ENCODE measurements at places on chromosomes 12 and 14.

- DNase-seq = no peak
Observed at GRCh38 chr12:39441963-39442830, 723 bp downstream of the KIF21A start.

DNA sequence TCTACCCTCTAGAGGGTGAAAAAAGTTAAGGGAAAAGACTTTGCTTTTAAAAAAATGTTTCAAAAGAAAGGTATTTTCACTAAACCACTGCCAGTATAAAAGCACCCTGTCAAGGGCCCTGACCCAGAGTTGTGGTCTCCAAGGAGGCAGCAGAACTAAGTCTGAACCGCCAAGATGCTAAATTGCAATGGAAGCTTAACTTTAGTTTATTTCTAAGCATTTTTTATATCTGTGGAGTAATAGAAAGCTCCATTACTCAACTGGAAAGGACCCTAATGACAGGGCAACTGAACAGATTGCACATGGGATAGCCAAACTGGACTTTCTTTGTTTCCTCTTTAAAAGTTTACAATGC lies 379.8 kb downstream of the NAV3 start:
- DNase-seq = no peak

DNA sequence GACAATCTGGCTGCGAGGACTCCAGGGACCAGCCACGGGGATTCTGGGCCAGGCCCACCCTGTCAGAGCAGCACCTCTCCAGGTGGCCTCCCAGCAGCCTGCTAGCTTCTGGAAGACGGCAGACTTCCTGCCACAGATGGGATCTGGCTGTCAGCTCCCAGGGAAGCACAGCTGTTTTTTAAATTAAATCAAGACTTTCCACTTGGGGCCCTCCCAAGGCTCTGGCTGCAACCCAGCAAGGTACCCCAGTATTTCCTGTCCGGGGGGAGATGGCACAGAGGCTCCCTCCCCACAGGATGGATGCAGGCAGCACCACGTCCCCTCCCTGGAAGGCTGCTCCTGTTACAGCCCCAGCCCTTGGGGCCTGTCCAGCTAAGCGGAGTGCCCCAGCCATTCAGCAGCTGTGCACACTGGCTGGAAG lies 56.9 kb downstream of the ACTN1 start:
- no peak for DNase-seq

DNA sequence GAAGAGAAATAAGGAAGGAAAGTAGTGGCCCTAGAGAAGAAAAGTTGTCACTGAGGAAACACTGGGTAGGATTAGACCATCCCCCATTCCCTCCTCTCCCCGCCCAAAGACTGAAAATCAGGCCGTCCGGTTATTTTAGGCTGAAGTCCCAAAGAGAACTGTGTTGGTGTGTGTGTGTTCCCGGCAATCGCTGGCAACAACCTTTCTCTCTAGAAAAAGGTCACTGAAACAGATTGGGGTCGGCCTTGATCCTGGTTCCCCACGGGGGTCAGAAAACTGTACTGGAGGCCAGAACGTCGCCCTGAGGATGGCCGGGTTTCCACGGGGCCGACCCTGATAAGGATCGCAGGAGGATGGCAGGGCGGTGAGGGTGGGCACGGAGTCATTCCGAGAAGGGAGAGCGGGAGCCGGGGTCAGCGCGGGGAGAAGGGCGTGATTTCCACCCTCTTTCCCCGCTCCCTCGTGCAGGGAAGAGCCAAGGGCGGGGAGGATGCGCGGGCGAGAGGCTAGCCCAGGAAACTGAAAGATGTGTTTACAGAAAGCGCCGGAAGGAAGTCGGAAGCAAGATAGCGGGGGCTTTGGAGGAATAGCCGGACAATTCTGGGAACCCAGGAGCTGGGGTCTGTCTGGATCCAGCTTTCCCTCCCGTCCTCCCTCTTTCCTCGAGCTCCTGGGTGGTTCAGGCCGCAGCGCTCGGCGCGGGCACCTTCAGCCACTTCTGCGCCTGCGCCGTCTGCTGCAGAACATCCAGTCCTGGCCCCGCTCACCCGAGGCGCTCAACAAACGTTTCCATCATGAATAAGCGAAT lies 25.3 kb upstream of the SPTLC2 start:
- DNase-seq = peak; percentile 50

GRCh38 chr14:100611811-100612480 lies 24.7 kb upstream of the BEGAIN start:
- no peak for DNase-seq

- no peak for DNase-seq
Observed at GRCh38 chr12:70365398-70365647, 767 bp upstream of the KCNMB4 start.

DNA sequence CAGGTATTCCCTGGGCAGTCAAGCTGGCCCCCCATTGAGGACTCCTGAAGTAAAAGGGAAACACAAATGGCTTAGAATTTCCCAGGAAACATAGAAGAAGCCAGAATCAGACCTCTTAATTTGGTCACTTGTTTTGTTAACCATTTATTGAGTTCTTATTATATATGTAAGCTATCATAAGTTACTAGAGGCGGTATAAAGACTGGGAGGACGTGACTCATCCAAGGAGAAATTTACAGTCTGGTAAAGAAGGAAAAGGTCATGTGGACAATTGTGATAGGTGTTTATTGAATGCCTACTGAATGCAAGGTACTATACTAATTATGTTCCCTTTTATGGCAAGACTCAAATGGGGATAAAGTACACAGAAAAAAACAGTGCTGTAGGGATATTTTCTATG lies 146.7 kb downstream of the DYRK2 start:
- DNase-seq = no peak

DNA sequence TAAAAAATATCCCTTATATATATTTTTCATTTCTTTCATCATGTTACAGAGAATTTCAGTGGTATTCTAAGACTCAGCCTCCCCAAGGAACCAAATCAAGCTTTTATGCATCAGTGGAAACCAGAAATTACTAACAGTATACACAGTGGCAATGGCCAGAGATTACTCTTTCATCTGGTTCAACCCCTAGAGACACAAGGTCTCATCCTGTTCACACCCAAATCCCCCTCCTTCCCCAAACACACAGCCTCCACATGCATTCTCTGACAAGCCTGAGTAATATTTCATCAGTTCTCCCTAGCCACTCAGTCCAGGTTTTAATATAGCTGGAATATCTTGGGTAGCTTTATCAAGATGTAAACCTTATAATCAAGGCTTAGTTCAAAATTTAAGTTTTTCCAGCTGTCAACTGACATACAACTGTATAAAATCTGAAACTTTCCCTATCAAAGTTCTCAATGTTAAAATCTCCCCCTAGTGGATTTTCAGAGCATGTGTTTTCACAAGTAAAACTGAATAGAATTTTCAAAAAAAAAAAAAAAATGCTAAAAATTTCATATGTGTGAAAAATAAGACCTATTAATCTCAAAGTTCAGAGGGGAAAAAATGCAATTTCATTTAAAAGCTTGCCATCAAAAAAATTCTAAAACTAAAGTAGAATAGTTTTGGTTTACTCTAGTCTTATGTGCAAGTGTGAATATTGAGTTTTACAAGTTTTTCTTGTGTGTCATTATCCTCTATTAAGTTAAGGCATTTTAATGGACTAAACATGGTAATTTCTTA lies 10.5 kb upstream of the SSTR1 start:
- peak; percentile 75 for DNase-seq

DNA sequence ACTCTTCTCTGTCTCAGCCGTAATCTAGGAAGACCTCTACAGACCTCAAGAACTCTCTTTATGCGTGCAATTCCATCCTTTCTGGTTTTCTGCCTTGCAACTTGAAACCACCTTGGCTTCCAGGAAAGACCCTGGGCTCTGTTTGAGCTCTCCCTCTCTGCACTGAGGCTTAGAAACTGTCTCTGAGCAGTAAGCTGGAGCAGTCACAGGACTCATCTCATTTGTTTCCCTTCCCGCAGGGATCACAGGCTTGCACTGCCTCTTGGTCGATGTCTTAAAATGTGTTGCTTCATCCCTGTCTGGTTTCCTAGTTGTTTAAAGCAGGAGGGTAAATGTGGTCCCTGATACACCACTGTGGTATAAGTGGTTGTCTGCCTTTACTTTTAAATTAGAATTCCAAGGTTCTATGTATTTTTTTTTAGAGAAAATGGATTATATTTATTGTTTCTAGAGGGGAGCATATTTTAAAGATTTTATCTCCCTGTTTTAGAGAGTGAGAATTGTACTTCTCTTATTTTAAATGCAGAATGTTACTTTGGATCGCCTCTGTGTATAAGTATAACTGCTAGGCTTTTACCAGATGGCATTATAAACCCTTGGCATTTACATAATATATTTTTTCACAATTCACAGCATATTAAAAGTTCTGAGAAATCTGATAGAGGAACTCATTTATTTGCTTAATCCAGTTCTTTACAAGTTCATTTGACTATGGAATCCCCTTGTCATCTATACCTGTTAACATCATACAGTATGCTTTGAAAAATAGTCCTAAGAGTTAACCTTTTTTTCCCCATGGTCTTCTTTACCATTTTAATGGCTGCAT lies 26.4 kb downstream of the EID3 start:
- no peak for DNase-seq

DNA sequence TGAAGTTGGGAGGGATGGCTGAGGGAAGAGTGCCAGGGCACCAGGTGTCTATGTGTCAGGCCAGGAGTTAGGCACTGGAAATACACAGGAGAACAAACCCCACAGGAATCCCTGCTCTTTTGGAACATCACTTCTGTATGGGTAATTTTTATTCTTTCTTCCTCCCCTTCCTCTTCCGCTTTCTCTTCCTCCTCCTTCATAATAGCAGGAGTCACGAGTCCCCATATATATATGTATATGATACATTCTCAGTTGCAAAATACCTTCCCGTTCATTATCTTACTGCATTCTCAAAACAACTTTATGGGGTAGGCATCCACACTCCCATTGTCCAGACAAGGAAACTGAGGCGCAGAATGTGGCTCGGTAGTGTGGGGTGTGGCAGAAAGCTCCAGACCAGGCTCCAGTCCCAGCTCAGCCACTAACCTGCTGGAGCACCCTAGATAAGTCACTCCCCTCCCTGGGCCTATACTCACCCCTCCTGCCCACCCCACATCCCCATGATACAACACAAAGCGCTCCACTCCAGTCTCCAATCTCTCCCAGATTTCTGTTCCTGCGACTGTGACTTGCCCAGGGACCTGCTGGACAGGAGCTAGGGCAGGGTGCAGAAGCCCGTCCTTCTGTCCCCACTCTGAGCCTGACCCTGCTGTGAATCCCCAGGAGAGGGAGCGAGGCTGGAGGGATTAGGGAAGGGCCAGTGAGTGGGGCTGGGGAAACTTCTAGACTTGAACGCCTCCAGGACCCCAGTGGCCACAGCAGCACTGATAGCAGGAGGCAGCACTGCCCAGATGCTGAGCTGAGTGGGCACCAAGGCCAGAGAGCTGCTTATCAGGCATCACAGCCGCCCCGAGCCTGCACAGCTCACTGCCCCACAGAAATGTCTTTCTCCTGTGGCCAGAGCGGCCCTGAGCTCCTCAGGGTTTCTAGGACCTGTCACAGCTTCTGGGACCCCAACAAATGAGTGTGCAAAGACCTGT lies 1.4 kb upstream of the AQP2 start:
- no peak for DNase-seq

- DNase-seq = no peak
Observed at GRCh38 chr14:26067786-26068459, 529.9 kb downstream of the NOVA1 start.

DNA sequence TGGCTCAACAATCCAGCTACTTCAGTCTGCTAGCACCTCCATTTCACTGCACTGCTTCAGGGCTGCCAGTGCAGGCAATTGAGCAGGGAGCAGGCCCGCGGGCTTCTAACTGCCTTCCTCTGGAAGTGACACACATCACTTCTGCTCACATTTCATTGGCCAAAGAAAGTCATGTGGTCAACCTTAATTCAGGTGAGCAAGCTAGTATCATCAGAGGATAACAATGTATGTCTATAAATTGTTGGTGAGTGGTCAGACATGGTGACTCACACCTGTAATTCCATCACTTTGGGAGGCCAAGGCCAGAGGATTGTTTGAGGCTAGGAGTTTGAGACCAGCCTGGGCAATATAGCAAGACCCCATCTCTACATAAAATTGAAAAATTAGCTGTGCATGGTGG lies 22.3 kb upstream of the CHGA start:
- DNase-seq = no peak

GRCh38 chr14:67428501-67429031 lies 16.6 kb upstream of the PLEK2 start:
- peak; percentile 31 for DNase-seq

- DNase-seq = no peak
Observed at GRCh38 chr12:122995503-122996187, 15.2 kb downstream of the ARL6IP4 start.

GRCh38 chr12:118237908-118238307 lies 102.0 kb downstream of the PEBP1 start:
- DNase-seq = no peak

- no peak for DNase-seq
Observed at GRCh38 chr12:108752387-108752786, 21.1 kb upstream of the CORO1C start.

GRCh38 chr12:47396902-47397663 lies 308.7 kb downstream of the RPAP3 start:
- DNase-seq = peak; percentile 37

- DNase-seq = peak; percentile 93
Observed at GRCh38 chr12:113358381-113359132, at the start of gene PLBD2. Gene PLBD2 (plus strand): TSS chr12:113358587. CDS start chr12:113358601, 14 bp downstream.

- DNase-seq = peak; percentile 15
Observed at GRCh38 chr14:23562822-23563472, 4.6 kb downstream of the AP1G2 start.

DNA sequence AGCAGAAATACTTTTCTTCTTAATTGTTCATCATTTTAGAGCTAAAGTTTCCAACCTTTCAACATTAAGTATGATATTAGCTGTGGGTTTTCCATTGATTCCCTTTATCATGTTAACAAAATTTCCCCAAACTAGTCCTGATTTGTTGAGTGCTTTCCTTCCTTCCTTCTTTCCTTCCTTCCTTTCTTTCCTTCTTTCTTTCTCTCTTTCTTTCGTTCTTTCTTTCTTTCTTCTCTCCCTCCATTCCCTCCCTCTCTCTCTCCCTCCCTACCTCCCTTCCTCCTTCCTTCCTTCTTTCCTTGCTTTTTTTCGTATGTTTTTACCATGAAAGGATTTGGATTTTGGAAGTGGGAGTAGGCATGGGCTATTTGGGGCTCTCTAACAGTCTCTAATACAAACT lies 133.5 kb downstream of the LMNTD1 start:
- no peak for DNase-seq

DNA sequence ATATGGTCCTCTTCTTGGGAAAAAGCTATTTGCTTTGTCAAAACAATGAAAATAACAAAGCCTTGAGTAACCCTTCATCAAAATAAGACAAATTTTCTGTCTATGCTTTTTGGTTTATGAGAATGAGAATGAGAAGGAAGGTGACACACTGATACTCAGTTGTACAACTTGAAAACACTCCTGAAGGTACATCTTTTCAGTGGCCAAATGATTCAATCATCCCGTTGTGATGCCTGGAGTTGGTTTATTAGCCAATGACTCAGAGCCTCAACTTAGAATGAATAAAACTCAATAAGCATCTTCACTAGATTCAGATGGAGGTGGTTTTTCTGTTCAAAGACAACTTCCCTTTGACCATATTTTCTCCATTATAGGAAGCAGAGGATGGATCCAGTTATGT lies 7.8 kb upstream of the CALM1 start:
- no peak for DNase-seq

- no peak for DNase-seq
Observed at GRCh38 chr12:89105243-89105642, 247.1 kb downstream of the DUSP6 start.

- DNase-seq = no peak
Observed at GRCh38 chr12:104994336-104994735, 8.2 kb downstream of the NOPCHAP1 start.

- DNase-seq = peak; percentile 27
Observed at GRCh38 chr14:51328064-51328771, 88.2 kb downstream of the TMX1 start.
